Left colon (tissue), 2 donors: ENCODE measurements at places on chromosomes 12 and 14. TPM values are rescaled to one million over a fixed set of nuclear protein-coding genes. Genes with fewer than 3 reads are reported as not detected.

Gene GPHN
- total RNA-seq: 27.1 TPM

DNA sequence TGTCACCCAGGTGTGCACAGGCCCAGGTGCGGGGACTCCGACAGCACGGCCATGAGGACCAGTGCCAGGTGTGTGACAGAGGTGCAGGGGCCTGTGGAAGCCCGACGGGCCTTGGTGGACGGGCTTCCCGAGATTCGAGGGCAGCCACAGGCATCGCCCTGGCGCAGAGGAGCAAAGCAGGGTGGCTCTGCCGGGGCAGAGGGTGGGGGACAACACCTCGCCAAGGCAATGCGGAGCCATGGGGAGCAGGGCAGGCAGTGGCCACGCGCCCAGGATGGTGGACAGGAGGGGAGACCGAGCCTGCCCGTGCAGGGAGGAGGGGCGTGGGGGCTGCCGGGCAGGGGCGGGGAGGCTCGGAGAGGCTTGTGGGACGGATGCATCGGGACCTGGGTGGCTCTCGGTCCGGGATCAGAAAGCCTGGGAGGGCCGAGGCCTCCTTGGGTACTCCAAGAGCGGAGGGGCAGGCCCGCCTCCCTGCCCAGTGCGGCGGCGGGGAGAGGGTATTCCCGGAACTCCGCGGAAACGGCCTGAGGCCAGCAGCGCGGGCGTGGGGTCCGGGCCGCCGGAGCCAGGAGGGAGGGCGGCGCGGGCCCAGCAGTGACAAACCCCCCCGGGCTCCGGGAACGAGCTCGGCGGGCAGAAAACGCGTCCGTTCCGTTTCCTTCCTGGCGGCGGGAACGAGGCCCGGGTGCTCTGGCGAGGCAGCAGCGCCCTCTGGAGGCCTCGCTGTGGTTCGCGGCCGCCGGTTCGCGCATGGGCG, 1.6 kb downstream of the TMEM121 start:
- peak; percentile 70 for DNase-seq

Gene VRTN
- total RNA-seq: not detected

- peak; percentile 51 for DNase-seq
Observed at GRCh38 chr12:124159655-124160054, 135.2 kb upstream of the RFLNA start.

Gene RAD51AP1
- 4.2 TPM for total RNA-seq

DNA sequence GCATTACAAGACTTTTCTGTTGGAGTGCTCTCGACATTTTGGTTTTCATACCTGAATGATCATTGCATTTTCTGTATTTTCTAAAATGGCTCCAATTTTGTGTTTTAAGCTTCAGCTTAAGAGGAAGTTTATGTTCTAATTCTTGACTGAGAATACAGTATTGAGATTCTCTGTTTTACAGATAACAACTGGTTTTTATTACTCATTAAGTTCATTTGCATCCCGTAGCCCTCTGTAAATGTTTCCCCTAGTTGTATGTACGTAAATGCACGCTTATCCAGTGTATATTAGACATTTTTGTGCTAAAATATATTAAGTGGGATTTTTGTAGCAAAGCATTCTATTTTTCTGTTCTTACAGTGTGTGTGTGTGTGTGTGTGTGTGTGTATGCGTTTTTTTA, 33.1 kb downstream of the CPSF6 start:
- DNase-seq: no peak

DNA sequence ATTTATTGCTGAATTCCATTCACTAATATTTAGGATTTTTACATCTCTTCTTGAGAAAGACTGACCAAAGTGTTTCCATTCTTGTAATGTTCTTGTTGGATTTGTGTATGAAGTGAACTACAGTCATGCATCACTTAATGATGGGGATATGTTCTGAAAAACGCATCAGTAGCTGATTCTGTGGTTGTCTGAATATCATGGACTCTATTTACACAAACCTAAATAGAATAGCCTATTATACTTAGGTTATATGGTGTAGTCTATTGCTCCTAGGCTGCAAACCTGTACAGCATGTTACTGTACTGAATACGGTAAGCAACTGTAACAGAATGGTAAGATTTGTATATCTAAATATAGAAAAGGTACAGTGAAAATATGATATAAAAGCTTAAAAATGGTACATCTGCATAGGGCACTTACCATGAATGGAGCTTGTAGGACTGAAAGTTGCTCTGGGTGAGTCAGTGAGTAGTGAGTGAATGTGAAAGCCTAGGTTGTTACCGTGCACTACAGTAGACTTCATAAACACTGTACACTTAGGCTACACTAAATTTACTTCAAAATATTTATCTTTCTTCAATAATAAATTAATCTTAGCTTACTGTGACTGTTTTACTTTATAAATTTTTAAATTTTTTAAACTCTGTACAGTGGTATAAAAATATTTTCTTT, 27.6 kb upstream of the P2RX4 start:
- no peak for DNase-seq

Gene FAM216A
- total RNA-seq: 1.6 TPM

DNA sequence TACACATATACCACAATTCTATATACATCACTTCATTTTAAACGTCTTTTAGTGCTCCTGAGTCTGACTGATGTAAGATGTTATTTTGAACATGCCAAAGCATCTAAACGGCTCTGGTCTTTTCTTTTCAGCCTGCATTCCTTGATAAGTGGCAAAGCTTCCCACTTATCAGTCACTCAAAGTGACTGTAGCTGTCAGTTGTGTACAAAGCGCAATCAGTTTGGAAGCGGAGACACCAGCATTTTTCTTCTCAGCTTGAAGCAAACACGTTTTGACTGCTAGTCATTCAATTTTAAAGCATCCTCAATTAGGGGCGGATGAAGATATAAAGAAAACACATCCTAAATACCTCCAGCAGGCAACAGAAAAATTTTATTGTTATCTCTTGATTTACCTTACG, 226.8 kb downstream of the SOX5 start:
- no peak for DNase-seq

DNA sequence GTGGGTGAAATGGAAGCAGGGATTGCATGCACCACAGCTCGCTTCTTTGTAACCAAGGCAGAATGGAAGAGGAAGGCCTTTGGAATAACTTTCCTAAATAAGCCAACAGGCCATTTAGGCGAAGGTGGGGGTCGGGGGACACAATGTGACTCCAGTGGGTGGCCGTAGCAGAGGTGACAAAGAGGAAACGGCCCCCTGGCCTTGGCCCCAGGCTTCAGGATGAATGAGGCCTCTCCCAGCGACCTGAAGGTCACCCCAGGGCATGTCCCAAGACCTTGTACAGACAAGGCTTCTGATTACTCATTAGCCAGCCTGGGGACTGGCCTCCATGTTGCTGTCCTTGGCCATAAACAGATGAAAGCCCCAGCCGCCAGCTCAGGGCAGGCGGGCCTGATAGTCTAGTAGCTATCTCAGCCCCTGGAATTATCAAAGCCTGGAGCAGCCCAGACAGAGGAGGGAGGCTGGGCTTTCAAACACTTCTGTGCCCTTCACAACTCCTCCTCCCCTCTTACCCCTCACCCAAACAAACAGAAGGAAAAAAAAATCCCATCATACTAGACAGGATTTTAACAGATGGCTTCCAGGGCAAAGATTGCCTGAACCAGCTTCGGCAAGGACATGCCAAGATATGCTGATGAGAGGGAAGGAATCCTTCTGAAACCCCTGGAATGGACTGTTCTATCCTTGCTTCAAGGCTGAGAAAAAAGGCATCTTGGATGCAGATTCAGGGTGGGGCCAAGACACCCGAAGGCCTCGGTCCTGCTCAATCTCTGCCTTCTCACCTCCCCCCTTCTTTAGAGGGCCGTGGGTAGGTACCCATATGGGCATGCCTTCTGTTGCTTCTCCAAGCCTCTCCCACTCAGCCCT, 142.3 kb upstream of the PARP11 start:
- peak; percentile 70 for DNase-seq

DNA sequence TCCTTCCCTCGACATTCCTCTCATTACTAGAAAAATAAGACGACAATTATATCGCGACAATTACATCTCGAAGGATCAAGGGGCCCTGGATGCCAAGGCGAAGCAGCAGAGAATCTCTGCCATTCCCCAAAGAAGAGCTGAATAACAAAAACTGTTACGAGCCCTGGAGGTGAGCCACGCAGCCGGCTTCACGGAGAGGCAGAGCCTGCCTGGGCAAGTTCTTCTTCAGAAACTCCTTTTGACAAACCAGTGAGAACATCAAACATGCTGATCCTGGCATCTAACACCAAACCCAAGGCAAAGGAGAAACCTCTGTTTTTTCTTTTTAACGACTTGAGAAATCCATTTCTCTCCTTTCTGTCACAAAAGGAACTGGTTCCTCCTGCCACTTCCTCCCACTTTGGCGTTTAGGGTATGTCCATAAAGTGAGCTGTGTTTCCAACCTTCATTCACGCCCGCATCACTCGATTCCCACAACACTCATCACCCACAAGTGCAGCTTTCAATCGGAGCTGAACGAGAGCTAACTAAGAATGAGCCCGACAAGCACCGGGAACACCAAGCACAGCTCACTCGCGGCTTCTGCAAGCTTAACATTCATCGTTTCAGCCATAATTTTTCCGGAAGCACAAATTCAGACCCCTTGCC, 21.5 kb downstream of the CCDC88C start:
- DNase-seq: no peak

Gene GPR137C
- 0.15 TPM for total RNA-seq

Gene CRACR2A
- 68.5 TPM for total RNA-seq

Gene RDH16
- 0.18 TPM for total RNA-seq

DNA sequence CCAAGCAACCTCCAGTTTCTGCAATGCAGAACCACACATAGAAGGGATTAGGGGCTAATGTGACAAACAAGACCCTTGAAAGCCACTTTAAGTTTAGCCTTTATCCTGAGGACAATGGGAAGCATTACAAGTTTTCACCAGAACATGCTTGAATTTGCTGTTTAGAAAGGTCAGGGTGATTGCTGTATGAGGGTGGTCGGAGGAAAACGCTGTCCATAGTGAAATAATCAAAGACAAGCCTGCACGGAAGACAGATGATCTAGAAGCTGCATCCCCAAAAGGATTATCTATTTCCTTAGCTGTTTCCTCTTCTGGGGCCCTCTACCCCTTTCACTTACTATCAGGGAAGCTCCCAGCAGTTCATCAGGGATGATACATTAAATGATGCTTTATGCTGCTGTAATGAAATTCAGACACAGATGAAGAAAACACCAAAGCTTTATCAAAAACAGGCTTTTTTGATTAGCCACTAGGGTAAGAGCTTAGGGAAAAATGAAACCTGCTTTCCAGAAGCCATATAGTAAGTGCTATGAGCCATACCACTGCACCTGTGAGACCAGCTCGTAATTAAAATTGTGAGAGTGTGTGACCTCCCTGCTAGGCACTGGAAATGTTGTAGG, 6.5 kb downstream of the HAL start:
- DNase-seq: no peak

Gene TRAF3
- 31.6 TPM for total RNA-seq

DNA sequence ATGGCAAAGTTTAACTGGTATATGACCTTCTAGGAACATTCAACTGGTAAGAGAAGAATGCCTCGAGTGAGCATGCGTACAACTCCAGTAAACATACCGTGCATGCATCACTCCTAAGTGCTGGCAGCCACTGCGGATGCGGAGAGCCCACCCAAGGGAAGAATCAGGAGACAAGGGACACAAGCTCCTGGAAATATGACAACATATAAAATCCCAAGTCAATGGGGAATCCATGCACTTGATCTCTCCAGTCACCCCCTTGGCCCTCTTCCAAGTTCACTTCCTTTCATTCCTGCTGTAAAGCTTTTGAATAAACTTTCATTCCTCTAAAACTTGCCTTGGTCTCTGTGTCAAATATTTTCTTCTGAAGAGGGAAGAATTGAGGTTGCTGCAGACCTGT, 168.7 kb upstream of the TMCC3 start:
- no peak for DNase-seq

Gene DENND5B
- 10.5 TPM for total RNA-seq

GRCh38 chr14:94769391-94770250, at the start of gene GSC:
GSC (minus strand) TSS chr14:94770113; CDS start chr14:94770015, 98 bp downstream.
- peak; percentile 43 for DNase-seq

Gene USP5
- total RNA-seq: 68.5 TPM

DNA sequence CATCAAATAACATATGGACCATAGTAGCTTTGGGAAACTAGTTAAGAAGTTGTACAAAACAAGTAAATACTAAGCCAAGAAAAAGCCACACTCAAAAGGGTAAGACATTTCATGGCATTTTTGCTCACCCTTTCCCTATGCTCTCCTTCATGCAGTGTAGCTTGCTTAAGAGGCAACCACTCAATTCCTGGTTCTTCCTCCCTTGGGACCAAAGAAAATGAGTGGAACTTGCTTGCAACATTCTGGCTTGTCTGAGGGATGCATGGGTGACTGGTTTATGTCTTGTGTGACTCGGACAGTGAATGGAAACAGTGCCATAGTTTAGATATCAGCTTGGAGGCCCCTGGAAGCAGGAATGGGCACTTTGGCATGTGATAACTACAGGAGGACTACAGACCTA, 252.0 kb upstream of the ARID2 start:
- DNase-seq: no peak

- no peak for DNase-seq
Observed at GRCh38 chr14:93185349-93185720, 218 bp downstream of the LYSET start.
